ENCODE measurements at places on chromosomes 4 and X.

DNA sequence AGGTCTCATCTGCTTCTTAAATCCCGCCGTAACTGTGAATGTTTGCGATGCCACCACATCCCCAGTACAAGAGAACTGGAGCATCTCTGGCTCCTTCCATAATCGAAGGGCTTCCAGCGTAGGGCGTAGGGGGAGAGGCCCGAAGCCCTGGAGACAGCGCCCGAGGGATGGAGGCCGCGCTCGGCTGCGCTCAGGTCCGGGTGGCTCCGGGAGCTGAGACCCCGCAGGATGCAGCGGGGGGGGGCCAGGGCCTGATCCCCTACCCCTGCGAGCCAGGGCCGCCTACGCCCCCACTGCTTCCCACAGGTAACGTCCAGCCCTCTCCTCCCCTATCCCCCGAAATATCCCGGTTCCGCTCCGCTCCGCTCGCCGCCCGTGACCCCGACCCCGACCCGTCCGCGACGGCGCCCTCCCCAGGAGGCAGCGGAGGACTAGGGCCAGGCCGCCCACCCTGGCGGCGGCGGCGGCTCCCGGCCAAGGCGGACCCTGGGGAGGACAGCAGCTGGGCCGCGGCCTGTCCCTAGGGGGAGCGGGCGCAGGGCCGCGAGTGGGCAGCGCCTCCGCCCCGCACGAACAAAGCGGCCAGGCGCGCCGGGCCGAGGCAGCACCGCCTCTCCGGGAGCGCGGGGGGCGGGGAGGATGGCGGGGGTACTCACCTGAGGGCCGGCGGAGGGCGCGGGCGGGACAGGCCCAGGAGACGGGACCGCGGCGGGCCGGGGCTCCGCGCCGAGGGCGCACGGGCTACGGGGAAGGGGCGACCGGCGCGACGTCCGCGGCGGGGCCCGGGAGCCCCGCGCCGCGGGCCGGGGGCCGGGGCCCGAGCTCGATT is 723 bp downstream of the WDFY3 start:
- DNase-seq = no peak

DNA sequence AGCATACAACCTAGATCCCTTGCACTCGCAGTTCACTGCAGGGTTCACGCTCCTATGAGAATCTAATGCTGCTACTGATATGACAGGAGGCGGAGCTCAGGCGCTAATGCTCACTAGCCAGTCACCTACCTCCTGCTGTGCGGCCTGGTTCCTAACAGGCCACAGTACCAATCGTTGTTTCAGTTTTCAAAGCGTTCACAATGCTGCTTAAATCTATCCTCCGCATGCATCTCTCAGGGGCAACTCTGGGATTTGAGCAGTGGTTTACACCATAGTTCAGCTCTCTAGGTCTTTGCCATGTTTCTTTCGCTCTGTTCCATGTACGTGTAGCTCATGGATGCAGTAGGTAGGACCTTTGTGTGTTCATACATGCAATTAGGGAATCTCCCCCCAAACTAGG is 47.2 kb downstream of the CLOCK start:
- no peak for DNase-seq

GRCh38 chr4:22875587-22876257 is 183.0 kb downstream of the GBA3 start:
- no peak for DNase-seq

DNA sequence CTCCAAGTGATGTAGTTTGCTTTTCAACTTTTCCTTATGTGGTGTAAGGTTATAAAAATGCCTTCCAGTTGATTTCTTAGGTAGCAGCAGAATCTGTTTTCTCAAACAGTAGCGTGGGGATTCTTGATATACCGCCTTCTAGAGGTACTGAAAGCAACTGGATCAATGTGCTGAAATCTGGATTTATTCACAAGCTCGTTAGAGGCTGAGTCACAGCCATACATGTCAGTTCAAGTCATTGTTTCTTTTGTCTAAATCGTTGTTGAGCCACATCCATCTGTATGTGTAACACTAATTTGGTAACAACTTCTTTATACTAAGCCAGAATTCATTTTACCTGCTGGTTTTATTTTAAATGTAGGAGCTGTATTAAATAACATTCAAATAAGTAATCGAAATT is 200.0 kb upstream of the MAD2L1 start:
- DNase-seq = no peak

GRCh38 chr4:22071749-22072148 is 123.2 kb upstream of the KCNIP4 start:
- DNase-seq = no peak

All from NCI-H446 treated with DMSO at 0.1 percent for 48 hours (cell line).